NK-92 treated with Interleukin-12 subunit alpha and Interleukin-12 subunit beta, amount 100 ng/mL, for 24 hours (cell line): ENCODE measurements at places on chromosomes 12 and 14.

DNA sequence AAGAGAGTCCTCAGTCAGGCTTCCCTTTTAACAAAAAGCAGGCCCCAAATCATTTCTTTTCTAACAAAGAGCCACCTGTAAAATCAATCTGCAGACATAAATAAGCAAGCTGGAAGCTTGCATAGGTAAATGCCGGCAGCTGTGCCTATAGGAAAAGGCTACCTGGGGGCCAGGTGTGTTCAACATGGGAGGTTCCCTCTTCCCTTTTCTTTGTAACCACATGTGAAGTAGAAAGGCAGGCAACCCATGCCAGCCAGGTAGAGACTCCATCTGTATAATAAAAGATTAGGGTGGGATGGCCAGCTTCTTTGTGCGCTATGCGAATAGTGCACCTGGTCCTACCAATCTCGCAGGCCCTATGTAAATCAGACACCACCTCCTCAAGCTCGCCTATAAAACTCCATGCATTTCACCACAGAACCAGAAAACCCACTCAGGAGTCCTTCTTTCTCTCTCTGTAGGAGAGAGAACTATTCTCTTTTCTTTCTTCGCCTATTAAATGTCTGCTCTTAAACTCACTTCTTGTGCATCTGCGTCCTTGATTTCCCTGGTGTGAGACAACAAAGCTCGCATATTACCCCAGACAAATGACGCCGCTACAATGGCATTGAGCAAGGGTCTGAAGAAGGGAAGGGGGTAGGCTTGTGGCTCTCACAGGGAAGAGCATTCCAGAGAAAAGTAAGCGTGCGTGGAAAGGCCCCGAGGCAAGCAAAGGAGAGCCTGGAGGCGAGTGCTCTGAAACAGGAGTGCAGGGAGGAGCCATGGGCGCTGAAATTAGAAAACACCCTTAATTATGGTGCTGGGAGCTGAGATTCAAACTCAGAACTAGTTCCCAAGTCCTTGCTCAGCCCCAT is 67.2 kb downstream of the TTC9 start:
- DNase-seq, result no peak

- no peak for DNase-seq
Measured at GRCh38 chr12:131619106-131619642, 91.7 kb upstream of the SFSWAP start.

GRCh38 chr12:124319368-124320050 is 24.6 kb downstream of the RFLNA start:
- no peak for DNase-seq

DNA sequence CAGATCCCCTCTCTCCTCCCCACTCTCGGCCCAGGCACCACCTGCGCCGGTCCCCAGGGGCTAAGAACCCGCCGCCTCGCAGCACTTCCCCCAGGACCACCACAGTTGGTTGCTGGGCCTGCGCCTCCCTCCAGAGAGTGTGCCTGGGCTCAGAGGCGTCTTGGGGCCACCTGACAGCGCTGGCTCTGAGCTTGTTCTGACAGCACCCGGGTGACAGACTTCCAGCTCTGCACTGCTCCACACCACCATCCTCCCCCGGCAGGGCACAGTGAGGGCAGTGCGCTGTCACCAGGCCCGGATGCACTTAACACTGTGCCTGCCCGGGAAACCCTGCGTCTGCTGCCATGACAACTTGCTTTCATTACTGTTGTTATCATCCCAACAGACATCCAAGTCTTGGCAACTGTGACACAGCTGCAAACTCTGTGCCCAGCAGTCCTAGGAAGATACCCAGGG is 6.6 kb downstream of the BRF1 start:
- DNase-seq, result no peak

GRCh38 chr14:29039171-29039570 is 272.6 kb downstream of the FOXG1 start:
- no peak for DNase-seq

DNA sequence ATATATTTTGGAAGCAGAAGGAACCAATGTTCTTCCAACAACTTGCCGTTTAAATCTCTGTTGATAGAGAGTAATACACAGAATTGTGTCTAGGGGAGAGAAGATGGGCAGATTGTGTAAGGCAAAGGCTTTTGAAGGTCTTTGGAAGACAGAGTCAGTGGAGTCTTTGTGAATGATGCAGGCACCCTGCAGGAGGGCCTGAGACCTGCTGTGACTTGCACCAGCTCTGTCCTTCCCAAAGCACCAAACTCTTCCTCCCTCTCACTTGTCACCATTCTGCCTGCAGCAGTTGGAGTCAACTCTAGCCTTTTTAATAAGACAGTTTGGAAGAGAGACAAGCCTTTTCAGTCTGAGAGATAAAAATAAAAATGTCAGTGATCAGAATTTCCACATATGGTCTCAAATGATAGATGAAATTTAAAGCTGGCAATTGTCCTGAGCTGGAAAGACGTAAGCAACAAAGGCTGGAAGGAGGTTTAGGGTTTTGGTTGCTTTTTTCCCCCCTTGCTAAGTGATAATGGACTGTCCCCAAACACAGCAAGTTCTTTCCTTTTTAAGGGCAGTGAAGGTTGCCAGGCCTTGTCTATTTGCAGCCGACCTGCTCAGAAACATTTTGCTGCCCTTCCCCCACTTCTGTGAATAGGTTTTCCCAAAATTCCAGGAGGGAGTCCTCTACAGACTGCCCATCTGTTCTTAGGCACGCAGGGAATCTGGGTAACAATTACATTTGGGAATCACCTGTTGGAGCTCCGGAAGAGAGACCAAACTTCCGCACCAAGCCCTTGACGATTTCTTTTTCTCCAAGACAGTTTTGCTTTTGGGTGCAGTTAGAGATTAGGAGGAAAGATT is 103.0 kb upstream of the NTF3 start:
- DNase-seq, result no peak

- DNase-seq, result no peak
Measured at GRCh38 chr14:105427412-105427811, 7.8 kb downstream of the MTA1 start.

DNA sequence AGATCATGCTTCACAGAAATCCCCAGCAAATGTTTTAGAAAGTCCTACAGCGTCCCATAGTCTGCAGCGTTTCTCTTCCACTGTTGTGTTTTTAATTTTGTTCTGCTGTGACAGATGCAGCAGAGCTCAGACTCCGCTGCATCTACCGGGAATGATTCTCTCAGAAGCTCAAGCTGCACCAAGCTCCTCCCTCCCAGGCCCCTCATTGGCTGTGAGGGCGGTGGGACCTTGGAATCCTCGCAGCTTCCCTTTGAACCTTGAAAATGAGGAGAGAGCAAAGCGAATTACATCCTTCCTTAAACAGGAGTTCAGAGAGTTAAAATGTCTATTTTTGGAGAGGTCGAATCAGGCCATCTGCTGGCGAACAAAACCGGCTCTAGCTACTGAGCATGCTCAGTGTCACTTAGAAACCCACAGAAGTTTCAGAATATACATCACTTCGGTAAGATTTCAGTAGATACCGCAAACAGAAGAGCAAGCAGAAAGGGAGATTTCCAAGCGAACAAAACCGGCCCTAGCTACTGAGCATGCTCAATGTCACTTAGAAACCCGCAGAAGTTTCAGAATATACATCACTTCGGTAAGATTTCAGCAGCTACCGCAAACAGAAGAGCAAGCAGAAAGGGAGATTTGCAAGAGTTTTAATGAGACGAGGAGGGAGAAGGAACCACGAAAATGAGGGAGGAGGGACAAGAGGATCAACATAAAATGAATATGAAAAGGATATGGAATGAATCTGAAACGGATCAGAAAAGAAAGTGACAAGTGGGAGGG is at the start of gene ABCD2:
ABCD2 (minus strand) TSS at position 144 of the 774 bp plus-strand sequence. CDS start 188 bp downstream, outside the sequence.
- peak; percentile 60 for DNase-seq

DNA sequence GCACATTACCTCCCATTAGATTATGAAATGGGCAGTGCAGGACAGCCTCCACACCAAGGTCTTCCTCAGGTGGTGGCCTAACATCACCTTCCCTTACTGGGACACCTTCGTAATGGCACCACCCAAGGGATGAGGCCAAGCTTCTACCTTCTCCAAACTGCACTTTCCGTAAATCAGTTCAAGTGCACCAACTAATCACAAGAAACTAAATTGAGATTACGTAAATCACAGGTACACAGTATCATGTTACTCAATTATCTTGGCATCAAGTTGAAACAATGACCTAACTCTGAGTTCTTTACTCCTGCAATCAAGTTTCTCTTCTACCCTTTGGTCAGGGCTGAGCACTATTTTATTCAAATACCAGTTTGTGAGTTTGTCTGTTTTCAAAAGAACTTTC is 13.8 kb downstream of the SLC41A2 start:
- no peak for DNase-seq

- no peak for DNase-seq
Measured at GRCh38 chr12:70774055-70774454, 136.8 kb upstream of the PTPRB start.

DNA sequence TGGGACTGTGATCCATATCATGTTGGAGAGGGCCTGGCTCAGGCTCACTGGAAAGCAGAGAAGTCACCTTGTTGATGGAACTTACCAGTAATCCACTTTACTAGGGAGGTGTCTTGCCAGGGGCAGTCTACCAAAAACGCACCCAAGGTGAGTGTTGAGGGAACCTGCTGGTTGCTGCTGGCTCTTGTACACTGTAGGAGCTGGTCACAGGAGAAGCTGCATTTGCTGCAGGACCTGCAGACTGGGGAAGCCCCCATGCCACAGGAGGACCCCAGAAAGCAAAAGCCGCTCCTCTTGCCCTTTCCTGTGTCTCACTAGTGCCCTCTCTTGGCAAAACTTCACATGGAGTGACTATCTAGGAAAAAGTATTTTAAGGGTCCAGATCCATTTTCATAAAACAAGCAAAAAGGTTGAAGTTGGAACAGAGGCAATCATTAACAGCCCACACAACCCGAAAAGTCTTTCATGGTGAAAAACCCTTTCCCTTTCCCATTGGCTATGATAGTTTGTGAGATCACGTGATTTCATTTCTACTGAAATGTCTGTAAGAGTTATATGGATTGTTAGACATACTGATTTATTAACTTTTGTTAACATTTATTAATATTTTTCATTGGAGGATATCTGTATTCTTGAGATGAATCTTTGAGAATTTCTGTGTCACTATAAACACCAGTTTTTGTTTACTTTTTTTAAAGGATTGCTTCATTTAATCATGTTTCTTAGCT is 59.2 kb downstream of the RASSF8 start:
- DNase-seq, result no peak

DNA sequence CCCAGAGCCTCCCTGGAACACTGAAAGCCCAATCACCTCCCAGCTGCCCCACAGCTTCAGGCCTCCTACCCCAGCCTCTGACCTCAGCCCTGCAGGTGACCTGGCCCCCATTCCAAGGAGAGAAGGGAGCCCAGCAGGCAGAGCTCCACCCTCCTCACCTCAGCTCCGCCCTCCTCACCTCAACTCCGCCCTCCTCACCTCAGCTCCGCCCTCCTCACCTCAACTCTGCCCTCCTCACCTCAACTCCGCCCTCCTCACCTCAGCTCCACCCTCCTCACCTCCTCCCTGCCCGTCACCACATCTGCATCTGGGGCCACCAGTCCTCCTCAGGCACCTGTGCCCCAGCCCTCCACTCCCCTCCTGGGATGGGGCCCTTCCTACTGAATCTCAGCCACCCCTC is 112.2 kb upstream of the SFSWAP start:
- no peak for DNase-seq

GRCh38 chr12:52636592-52637258 is 15.3 kb downstream of the KRT2 start:
- no peak for DNase-seq

DNA sequence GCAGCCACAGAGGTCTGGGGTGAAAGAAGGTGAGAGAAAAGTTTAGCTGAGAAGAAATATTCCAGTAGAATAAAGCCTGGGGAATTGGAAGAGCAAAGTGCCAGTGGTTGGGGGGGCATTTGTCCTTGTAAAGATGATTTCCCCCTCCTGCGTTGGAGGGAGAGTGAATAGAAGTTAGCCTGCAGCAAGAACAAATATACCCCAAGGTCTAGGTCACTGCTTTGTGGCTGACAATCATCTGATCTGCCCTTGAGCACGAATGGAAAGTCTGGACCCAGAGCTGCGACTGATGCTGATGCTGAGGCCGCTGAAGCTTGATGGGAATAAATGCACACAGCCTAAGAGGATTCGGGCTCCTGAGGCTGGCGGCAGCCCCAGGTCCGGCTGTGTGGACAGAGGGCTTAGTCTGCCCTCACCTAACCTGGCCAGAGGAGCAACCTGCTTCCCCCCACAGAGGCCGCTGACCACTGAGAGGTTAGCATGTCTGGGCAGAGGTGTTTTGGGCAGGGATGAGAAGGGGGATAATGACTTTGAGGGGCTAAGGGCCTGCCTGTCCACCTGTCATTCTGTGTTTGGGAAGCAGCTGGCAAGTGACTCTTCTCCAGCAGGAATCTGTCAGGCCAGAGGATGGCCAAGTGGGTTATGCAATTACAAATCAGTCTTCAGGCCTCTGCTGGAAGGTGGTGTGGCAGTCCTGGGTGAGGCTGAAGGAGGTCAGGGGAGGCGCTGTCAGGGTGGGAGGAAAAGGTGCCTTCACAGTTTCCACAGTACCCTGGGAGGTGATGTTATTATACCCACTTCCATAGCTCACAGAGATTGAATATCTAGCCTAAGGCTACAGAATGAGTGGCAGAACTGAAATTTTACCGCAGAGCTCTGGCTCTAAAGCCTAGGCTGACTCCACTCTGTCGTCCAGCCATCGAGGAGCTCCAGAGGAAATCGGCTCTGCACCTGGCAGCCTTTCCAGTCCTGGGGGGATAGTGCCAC is 11.7 kb downstream of the TUBA1C start:
- DNase-seq, result no peak

DNA sequence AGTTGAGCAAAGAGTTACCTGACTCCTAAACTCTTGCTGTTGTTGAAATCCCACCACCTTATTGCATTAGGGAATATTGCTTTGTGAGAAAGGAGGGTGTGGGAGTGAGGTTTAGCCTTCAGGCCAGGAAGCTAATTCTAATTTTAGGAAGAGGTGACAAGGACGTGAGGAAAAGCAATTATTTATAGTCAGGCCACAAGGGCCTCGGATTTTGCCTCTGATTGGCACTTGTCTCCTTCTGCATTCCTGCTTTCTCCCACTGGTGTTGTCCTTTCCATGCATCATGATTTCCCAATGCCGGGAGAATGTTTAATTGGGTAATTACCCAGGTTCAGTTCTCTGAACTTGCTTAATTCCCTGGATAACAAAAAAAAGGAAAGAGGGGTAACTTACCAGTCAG is 37.9 kb upstream of the SLC38A2 start:
- DNase-seq, result no peak

DNA sequence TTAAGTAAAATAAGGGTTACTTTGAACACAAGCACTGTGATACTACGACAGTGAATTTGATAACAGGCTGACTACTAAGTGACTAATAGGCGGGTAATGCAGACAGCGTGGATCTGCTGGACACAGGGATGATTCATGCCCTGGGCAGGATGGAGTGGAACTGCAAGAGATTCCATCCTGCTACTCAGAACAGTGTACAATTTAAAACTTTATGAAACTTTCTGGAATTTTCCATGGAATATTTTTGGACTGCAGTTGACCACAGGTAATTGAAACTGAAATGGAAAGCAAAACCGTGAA is 46.0 kb downstream of the YEATS4 start:
- DNase-seq, result no peak

GRCh38 chr12:132123970-132124765 is 20.0 kb downstream of the DDX51 start:
- no peak for DNase-seq

DNA sequence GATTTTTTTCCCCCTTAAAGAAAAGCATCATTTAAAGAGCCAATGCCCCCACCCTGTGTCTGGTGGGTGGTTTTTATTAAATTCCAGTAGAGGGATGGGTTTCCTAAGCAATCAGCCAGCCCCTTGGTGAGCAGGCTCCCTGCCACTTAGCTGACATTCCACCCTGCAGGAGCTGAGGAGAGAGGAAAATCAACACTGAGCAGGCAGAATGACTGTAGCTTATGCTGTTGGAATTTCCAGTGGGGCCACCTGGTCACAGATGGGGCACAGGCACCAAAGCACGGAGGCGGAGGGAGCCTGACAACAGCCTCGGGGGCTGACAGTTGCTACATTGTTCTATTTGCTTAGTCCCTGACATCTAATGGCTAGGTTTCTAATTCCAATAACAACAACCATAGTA is 127.7 kb downstream of the TMEM30B start:
- no peak for DNase-seq
